ENCODE measurements at places on chromosomes 2 and 18.
A peak's percentile ranks its signal among the peaks of the same experiment; 100 is the strongest.

- no peak for DNase-seq
These were observed 523.1 kb downstream of the PLCL1 start for GRCh38 chr2:198327526-198327925.

GRCh38 chr2:30147715-30148610 is 1.2 kb downstream of the YPEL5 start:
- DNase-seq: peak; percentile 45

- peak; percentile 41 for DNase-seq
These were observed 1.4 kb downstream of the PSD4 start for GRCh38 chr2:113175042-113175628.

GRCh38 chr18:38648179-38648578 is 1082.6 kb upstream of the CELF4 start:
- DNase-seq: no peak

DNA sequence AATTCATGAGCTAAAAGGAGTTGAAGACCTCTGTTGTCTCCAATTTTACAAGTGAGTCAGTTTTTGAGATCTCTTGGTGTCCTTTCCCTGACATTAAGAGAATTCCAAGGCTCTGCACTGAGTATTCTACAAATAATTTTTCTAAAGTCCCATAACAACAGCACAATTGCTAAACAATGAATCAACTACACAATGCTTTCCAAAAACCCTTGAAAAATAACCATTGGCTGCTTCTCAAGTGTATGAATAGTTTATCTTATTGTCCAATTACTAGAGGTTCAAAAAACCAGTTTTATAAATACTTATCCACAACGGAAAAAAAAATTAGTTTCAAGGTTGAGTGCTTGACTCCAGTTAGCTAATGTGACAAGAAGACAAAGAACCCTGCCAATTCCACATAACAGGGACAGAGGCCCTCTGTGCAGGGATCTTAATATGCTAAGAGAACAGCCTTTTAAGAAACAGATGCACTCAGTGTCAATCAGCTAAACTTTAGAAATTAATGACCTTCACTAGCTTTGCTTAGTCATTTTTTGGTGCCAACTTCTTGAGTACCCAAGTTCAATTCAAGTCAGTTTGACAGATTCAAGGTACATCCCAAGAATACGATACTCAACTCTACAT is 266.6 kb upstream of the CYP26B1 start:
- no peak for DNase-seq

DNA sequence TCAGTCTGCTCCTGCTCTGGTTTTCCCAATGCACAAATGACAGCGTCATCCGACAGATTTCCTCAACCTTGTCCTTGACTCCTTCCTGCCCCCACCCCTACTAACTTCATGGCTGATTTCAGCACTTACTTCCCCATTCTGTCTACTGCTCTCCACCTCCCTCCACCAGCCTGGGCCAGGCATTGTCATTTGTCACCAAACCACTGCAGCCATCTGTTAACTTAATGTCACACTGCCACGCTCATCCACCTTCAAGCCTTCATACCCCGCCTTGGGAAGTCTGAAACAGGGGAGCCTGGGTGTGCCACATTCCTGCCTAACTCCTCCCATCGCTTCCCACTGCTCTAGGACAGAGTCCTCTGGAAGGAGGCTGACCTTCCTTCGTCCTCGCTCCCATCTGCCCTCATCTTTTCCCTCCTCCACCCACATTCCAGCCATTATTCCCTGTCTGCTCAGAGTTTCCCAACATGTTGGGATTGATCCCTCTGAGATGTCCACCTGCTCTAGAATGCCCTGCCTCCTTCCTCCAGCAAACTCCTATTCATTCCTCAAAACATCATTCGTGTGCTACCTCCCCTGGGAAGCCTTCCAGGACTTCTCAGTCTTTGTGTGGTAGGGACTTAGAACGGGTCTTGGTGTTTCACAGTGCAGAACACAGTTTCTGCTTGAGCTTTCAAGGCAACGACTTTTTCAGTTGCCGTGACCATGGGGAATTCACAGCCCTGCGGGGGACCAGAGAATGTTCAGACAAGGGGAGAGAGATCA is 42.2 kb upstream of the SMAD7 start:
- no peak for DNase-seq

DNA sequence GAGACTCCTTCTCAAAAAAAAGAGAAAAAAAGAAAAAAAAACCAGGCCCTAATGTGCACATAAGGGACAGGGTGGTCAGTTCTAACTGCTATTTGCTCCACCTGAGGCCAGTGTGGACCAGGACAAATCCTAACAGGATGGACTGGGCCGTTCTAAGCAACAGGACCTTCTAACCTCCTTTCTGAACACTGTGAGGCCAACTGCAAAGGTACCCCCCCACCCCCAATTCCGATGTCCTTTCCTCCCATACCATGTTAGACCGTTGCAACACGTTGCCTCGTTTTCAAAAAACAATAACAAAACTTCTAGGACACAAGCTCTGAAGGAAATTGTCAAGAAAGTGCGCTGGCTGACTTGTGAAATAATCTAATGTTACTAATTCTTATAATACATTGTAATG is 1.2 kb downstream of the THAP4 start:
- DNase-seq: no peak

DNA sequence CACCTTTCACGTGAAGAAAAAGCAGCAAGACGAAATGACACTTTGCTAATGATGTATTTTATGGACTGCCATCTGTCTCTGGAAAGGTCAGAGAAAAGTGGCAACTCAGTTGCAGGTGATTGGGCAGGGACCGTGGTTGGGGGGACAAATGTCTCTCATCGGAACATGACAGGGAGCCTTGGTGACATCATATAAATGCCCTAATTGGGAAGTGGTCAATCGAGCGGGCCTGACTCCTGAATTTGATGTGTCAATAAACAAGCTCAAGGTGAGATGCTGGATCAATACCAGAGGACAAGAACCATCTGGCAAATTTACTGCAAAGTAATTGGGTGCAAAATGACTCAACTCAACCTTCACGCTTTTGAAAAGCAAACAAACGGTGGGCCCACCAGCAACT is 151.9 kb upstream of the SKOR2 start:
- no peak for DNase-seq

DNA sequence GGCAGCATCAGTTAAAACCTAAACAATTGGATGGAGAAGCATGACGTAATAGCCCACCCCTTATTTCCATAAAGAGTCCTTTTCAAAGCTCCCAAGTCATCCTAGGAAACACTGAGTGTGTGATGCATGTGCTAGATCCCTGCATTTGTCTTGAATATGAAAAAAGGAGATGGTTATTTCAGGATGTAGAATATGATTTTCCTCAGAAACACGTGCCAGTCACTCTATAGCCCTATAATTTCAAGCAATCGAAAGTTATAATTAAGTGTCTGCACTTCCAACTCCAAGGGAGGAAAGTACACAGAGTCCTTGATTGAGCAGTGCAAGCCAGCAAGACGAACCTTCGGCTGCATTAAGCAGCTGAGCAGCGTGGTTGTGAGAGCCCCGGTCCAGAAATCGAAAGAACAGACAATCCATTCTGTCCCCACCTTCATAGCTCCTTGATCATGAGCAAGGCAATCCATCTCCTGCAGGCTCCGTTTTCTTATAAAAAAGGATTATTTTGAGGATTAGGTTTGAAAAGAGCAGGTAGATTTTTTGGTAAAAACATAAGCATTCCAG is 287.7 kb downstream of the FBXO15 start:
- DNase-seq: no peak

DNA sequence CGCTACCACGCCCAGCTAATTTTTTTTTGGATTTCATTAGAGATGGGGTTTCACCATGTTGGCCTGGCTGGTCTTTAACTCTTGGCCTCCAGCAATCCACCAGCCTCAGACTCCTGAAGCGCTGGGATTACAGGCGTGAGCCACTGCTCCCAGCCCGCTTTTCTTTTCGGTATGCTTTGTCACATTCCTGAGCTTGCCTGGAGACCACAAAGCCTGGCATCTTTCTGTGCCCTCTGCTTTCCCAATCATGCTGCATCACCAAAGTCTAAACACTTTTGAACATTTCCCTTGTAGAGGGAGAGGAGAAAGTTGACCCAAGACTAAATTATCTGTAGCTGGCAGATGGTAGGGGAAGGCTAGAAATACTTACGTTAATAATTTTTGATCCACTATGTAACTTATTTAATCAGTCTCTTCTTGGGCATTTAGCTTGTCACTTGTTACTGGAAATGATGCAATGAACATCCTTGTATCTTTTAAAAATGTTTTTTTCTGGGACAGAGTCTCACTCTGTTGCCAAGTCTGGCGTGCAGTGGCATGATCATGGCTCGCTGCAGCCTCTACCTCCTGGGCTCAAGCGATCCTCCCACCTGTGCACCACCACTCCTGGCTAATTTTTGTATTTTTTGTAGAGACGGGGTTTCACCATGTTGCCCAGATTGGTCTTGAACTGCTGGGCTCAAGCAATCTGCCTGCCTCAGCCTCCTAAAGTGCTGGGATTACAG is 2.7 kb upstream of the NPC1 start:
- DNase-seq: no peak

DNA sequence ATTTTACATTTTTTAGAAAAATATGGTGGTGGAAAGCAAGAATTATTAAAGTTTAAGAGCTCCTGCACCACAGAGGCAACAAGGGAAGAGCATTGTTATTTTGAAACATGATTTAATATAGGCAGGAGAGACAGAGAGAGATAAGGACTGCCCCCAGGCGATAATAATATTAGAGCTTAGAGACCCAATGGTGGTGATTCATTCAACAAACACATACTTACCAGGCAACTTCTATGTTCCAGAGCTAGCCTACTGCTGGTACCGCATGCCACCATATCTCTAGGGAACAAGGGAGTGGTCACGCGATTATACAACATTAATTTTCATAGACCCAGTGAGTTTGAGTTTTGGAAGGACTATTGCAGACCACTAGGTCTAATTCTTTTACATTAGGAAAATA is 327.8 kb upstream of the SOX11 start:
- no peak for DNase-seq

DNA sequence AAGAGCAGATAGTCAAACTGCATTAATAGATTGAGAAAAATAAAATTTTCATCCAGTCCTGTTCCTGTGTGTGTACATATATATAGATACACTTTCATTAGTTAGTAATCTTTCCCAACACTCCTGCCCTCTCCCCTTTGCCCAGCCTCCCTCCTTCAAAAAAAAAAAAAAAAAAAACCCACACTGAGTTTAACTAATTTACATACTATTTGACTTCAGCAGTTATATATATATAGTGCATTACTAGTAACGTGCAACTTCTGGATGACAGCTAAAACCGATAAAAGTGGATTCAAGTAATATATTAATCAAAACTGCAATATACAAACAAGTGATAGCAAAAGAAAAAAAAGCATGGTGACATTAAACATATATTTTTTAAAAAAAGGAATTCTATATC is 1.4 kb downstream of the FIGN start:
- DNase-seq: no peak

- no peak for DNase-seq
These were observed 6.5 kb downstream of the TMEM17 start for GRCh38 chr2:62499430-62500060.

DNA sequence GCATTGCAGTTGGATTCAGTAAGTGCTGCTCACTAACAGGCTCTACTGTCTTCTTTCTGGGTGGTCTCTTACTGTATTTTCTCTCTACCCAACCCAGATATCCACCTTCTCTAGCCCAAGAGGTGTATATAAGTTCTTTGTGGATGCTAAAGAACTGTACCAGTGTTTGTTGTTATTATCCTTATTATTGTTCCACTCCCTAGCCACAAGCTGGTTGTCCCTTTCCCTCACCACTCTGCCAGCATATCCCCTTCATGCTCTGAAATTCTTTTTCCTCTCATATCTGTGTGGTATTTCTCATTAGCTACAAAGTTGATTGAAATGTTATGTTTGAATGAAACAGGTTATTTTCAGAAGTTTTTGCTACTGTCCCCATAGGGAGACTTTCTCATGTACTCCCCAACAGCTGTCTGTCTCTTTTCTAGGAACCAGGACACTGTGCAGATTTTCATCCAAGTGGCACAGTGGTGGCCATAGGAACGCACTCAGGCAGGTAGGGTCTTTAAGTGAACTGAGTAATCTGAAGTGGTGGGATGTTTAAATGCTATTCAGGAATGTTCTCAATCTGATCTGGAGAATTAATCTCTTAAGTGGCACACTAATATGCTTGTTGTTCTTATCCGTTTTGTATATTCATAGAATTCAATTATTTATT is 56.8 kb downstream of the COX7A2L start:
- DNase-seq: no peak

GRCh38 chr2:49225126-49225525 is 70.8 kb upstream of the FSHR start:
- DNase-seq: no peak

GRCh38 chr2:30222636-30223360 is 8.5 kb upstream of the LBH start:
- DNase-seq: no peak

DNA sequence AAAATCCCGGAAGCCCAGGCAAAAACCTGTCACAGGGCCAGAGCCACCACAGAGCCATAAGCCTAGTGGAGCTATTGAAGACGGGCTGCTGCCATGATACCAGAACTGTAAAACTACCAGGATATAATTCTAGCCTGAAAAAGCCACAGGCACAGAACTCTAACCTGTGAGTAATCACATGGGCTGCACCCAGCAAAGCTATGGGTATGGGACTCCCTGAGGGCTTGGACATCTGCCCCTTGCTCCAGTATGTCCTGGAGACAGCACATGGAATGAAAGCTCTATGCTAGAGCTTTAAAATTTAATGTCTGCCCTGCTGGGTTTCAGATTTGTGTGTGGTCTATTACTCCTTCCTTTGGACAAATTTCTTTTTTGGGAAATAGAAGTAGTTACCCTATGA is 2183.6 kb upstream of the CELF4 start:
- DNase-seq: no peak

DNA sequence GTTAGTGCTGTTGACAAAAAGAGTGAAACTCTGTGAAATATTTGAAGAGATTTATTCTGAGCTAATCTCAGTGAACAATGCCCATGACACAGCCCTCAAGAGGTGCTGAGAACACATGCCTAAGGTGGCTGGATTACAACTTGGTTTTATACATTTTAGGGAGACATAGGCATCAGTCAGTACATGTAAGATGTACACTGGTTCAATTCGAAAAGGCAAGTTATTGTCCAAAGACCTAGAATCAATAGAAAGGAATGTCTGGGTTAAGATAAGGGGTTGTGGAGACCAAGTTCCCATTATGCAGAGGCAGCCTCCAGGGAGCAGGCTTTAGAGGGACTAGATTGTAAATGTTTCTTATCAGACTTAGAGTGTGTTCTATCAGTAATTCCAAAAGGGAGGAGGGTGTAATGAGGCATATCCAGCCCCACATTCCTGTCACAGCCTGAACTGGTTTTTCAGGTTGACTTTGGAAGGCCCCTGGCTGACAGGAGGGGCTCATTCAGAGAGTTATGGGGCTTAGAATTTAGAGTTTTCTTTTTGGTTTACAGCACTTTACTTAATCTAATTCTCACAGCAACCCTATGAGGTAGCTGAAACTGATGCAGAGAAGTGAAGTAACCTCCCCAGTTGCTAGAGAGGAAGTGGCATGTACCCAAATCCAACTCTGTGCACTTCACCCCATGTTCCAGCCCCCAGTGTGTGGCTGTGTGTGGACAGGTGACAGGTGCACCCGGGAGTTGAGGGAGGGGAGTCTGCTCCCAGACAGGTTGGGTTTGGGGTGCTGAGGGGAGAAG is 28.3 kb upstream of the ASAP2 start:
- no peak for DNase-seq

Data from stimulated activated CD4-positive, alpha-beta T cell treated with anti-CD3 and anti-CD28 coated beads, Interleukin-1b, Interleukin-23, amount 100 ng/mL, for 1 hour (primary cell).